ENCODE measurements at places on chromosomes 5 and 9. TPM values are rescaled to one million over a fixed set of nuclear protein-coding genes. Genes with fewer than 3 reads are reported as not detected.
A peak's percentile ranks its signal among the peaks of the same experiment; 100 is the strongest.

- no peaks in the 10 kb centered on the region for H3K27me3 ChIP-seq
- no peak overlapping the region for H3K4me3 ChIP-seq
- no peak for DNase-seq
- H3K36me3 ChIP-seq, result no peaks in the 10 kb centered on the region
These were observed 134.3 kb downstream of the CDH18 start for GRCh38 chr5:19853616-19854240.

DNA sequence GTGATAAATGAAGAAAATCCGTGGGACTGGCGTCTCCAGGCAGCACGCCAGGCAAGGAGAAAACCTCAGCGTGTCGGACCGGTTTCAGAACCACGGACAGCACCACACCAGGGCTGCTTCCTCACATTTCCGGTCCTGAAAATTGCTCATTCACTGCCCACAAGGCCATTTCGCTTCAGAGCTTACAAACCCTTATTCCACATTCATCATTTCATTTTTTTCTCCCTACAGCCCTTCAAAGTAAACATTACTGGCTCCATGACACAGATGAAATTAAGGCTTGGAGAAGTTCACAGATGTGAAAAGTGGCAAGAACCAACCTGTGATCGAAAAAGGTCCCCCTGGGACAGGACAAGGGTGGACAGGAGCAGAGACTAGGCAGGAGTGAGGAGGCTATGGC is 1.5 kb upstream of the GPRIN1 start:
- H3K36me3 ChIP-seq, result no peaks in the 10 kb centered on the region
- H3K27ac ChIP-seq, result no peak overlapping the region
- no peaks in the 10 kb centered on the region for H3K27me3 ChIP-seq
- peak; percentile 59 for DNase-seq
- H3K4me3 ChIP-seq, result no peak overlapping the region

GRCh38 chr5:163534492-163535094 is 29.2 kb downstream of the MAT2B start:
- H3K4me3 ChIP-seq, result no peak overlapping the region
- no peak for DNase-seq
- H3K36me3 ChIP-seq, result no peaks in the 10 kb centered on the region
- H3K27me3 ChIP-seq, result no peaks in the 10 kb centered on the region
- H3K27ac ChIP-seq, result peak overlapping the region; percentile 12

DNA sequence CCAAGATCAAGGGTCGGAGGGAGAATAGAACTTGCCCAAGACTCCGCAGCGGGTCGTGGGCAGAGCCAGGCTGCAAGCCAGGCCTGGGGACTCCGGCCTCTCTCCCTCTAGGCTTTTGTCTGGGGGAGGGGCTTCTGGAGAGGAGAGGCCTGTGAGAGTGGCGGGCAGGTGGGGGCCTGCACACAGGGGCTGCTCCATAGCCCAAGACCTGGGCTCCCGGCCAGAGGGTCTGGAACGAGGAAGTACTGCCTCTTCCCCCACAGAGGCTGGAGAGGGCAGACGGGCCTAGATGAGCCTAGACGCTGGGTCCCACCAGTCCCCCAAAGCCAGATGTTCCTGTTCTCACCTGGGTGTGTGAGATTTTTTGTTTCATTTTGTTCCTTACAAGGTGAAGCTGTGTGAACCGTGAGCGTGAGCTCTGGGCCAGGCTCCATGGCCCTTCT is 5.2 kb upstream of the ST6GALNAC6 start:
- H3K36me3 ChIP-seq, result peaks cover 17% of the 10 kb centered on the region
- DNase-seq, result no peak
- H3K27me3 ChIP-seq, result no peaks in the 10 kb centered on the region
- peak overlapping the region; percentile 27 for H3K4me3 ChIP-seq
- H3K4me1 ChIP-seq, result peaks cover 84% of the 10 kb centered on the region

GRCh38 chr5:154388842-154389241 is 57.0 kb upstream of the SAP30L start:
- no peak overlapping the region for H3K4me3 ChIP-seq
- no peaks in the 10 kb centered on the region for H3K27me3 ChIP-seq
- H3K4me1 ChIP-seq, result peaks cover 24% of the 10 kb centered on the region

GRCh38 chr9:118578467-118578866 is 790.8 kb downstream of the BRINP1 start:
- no peaks in the 10 kb centered on the region for H3K36me3 ChIP-seq
- no peaks in the 10 kb centered on the region for H3K27me3 ChIP-seq
- H3K4me3 ChIP-seq, result no peak overlapping the region
- no peak overlapping the region for H3K27ac ChIP-seq
- DNase-seq, result no peak

DNA sequence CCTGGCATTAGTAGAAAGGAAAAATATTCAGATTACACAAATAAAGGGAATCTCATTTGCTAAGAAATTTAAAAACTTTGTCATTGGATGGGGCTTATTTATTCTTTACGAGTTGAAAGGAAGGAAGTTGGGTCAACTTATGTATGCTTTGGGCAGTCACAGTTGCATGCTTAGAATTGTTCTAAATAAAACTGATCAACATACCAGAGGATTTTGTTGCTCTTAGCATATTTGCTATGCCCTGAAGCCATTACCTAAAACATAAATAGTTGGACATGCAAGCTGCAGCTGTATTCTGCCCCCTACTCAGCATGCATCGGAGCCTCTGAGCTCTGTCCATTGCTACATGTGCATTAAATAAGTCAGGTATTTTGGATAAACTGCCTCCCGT is 172.7 kb upstream of the MEF2C start:
- no peaks in the 10 kb centered on the region for H3K27me3 ChIP-seq
- H3K4me1 ChIP-seq, result no peaks in the 10 kb centered on the region
- H3K4me3 ChIP-seq, result no peak overlapping the region

DNA sequence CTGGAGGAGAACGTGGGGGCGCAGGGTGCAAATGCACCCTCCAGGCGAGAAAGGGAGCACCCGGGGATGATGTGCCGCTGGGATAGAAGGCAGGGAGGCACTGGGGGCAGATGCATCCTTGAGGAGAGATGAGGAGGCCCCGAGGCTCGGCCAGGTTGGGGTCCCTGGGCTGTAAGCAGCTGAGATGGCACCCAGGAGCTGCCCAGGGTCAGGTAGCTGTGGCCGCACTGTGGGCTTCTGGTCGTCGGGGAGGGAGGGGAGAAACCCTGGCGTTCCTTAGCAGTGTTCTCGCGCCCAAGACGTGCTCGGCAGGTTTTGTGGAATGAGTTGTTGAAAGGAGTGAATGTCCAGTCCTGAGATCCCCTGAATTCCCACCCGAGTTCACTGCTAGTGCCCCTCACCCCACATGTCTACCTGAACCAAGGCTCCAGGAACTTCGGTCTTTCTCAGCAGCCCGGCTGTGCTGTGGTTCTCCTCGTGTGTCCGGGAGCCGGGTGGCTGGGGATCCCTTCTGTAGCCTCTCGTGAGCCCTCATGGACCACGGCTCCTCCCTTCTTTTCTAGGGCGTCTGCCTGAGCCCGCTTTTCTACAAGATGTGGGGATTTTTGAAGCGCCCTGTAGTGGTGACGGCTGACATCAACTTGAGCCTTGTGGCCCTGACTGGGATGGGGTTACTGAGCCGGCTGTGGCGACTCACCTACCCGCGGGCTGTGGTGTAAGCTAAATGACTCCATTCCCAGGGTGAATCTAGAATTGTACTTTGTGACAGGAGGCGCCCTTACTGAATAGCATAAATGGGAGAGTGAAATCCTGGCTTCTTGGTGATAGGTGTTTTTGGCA is 1.1 kb downstream of the POMT1 start:
- H3K4me3 ChIP-seq, result peak overlapping the region; percentile 88
- peak; percentile 37 for DNase-seq

DNA sequence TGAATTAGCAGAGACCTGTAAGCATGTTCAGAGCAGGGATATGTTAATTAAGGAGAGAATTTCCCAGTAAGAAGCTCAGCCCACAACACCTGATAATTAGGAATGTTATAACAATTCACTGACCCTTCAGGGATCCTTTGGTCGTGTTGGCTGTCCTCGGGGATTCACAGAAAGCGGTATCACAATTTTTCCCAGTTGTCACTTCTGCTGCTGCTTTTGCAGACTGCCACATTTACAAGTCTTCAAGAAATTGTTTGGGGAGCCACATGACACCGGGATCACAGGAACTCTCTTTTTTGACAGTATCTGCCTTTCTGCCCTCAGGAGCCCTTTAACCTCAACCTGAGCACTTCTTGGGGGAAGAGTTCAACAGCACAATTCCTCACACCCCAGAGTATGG is 265.5 kb downstream of the GLIS3 start:
- H3K36me3 ChIP-seq, result no peaks in the 10 kb centered on the region
- no peaks in the 10 kb centered on the region for H3K4me1 ChIP-seq
- no peak overlapping the region for H3K4me3 ChIP-seq
- no peak for DNase-seq
- H3K27ac ChIP-seq, result no peak overlapping the region

GRCh38 chr5:83313436-83313835 is 158.1 kb upstream of the VCAN start:
- H3K36me3 ChIP-seq, result no peaks in the 10 kb centered on the region
- no peaks in the 10 kb centered on the region for H3K4me1 ChIP-seq
- no peak for DNase-seq
- no peak overlapping the region for H3K27ac ChIP-seq

GRCh38 chr5:142997591-142997990 is 227.4 kb downstream of the ARHGAP26 start:
- peaks cover 36% of the 10 kb centered on the region for H3K4me1 ChIP-seq
- no peak for DNase-seq
- no peaks in the 10 kb centered on the region for H3K27me3 ChIP-seq
- H3K36me3 ChIP-seq, result no peaks in the 10 kb centered on the region

- DNase-seq, result no peak
- no peaks in the 10 kb centered on the region for H3K27me3 ChIP-seq
- no peak overlapping the region for H3K27ac ChIP-seq
- no peaks in the 10 kb centered on the region for H3K4me1 ChIP-seq
These were observed 558.5 kb upstream of the ARRDC3 start for GRCh38 chr5:91941588-91941987.

DNA sequence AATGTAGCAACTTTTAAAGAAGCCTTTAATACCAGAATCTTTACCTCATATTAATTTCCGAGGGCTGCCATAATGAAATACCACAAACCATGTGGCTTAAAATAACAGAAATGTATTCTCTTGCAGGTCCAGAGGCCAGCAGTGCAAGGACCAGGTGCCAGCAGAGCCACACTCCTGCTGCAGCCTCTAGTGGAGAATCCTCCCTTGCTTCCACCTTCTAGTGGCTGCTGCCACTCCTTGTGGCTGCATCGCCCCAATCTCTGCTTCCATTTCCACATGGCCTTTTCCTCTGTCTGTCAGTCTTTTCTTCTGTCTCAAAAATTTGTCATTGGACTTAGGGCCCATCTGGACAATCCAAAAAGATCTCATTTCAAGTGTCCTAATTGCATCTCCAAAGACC is 401.5 kb downstream of the EFNA5 start:
- H3K27me3 ChIP-seq, result peaks cover 12% of the 10 kb centered on the region
- no peak overlapping the region for H3K4me3 ChIP-seq
- no peaks in the 10 kb centered on the region for H3K36me3 ChIP-seq
- no peak for DNase-seq

- DNase-seq, result no peak
- no peak overlapping the region for H3K27ac ChIP-seq
- peak overlapping the region; percentile 84 for H3K4me3 ChIP-seq
These were observed 460 bp upstream of the ACO1 start for GRCh38 chr9:32384002-32384363.

GRCh38 chr5:56160723-56161438 is 72.2 kb downstream of the ANKRD55 start:
- peaks cover 7% of the 10 kb centered on the region for H3K4me1 ChIP-seq
- H3K27me3 ChIP-seq, result peaks cover 4% of the 10 kb centered on the region
- DNase-seq, result no peak
- no peaks in the 10 kb centered on the region for H3K36me3 ChIP-seq
- H3K4me3 ChIP-seq, result no peak overlapping the region
- H3K27ac ChIP-seq, result no peak overlapping the region

- peaks cover 23% of the 10 kb centered on the region for H3K27me3 ChIP-seq
- H3K36me3 ChIP-seq, result no peaks in the 10 kb centered on the region
- peaks cover 19% of the 10 kb centered on the region for H3K4me1 ChIP-seq
- no peak overlapping the region for H3K27ac ChIP-seq
- DNase-seq, result no peak
These were observed 1.5 kb upstream of the MYO10 start for GRCh38 chr5:16937503-16938161.

- H3K27me3 ChIP-seq, result no peaks in the 10 kb centered on the region
- H3K27ac ChIP-seq, result no peak overlapping the region
- H3K4me1 ChIP-seq, result no peaks in the 10 kb centered on the region
- no peak overlapping the region for H3K4me3 ChIP-seq
These were observed 282.9 kb upstream of the MVB12B start for GRCh38 chr9:126043681-126044080.

DNA sequence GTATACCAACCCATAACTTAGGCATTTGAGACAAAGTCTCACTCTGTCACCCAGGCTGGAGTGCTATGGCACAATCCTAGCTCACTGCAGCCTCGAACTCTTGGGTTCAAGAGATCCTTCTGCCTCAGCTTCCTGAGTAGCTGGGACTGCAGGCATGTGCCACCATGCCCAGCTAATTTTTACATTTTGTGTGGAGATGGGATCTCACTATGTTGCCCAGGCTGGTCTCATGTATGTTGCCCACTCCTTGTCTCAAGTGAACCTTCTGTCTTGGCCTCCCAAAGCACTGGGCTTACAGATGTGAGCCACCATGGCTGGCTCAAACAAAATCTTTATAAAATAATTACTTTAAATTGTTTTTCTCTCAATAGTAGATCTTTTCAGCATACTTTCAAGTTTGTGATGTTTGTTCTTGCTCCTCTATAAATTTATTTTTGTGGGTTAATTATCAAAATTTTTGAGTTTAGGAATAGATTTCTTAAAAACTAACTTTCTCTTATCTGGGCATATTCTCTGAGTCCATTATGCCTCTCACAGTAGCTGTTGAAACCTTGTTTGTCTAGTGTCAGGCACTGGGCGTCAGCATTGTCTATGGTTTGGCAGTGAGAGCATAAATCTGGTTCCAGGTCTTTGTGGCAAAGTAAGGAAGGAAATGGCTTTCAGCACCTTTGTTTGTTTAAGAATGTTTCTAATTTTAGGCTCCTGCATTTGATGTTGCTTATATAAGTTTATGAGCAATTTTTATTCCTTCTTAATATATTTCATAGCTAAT is 38.7 kb downstream of the NLN start:
- no peaks in the 10 kb centered on the region for H3K27me3 ChIP-seq
- no peaks in the 10 kb centered on the region for H3K36me3 ChIP-seq
- H3K4me3 ChIP-seq, result no peak overlapping the region
- H3K27ac ChIP-seq, result no peak overlapping the region
- peak; percentile 36 for DNase-seq

Gene KLHL9
- 4.3 TPM for polyA plus RNA-seq

Gene AIF1L
- not detected for polyA plus RNA-seq

Gene FRMD3
- 0.37 TPM for polyA plus RNA-seq

Gene SPATA31E1
- polyA plus RNA-seq, result not detected

Gene GNA14
- not detected for polyA plus RNA-seq

Gene TLX3
- not detected for polyA plus RNA-seq

Gene C9orf85
- 4.3 TPM for polyA plus RNA-seq

Gene LCN2
- polyA plus RNA-seq, result not detected

Gene OSMR
- not detected for polyA plus RNA-seq
